Bronchial smooth muscle cell (primary cell): ENCODE measurements at places on chromosomes 6 and 20. TPM values are rescaled to one million over a fixed set of nuclear protein-coding genes. Genes with fewer than 3 reads are reported as not detected.

NUS1 gene
- 7.9 and 13.9 TPM in 2 replicates for total RNA-seq

NMBR gene
- 0.26 TPM in 1 of 2 replicates, not detected in the other for total RNA-seq

ARMC12 gene
- 0.32 and 0.60 TPM in 2 replicates for total RNA-seq

SLC13A3 gene
- 2.2 and 2.5 TPM in 2 replicates for total RNA-seq

BFSP1 gene
- 2.3 and 3.5 TPM in 2 replicates for total RNA-seq

CARMIL1 gene
- 17.7 and 20.6 TPM in 2 replicates for total RNA-seq
